Endothelial cell of umbilical vein (primary cell): ENCODE measurements at places on chromosomes 3 and 15. TPM values are rescaled to one million over a fixed set of nuclear protein-coding genes. Genes with fewer than 3 reads are reported as not detected.

- H3K27me3 ChIP-seq = peaks cover 2% of the 10 kb centered on the region
- H3K27ac ChIP-seq = no peak overlapping the region
- no peak overlapping the region for H3K4me3 ChIP-seq
- DNase-seq = no peak
- H3K36me3 ChIP-seq = no peaks in the 10 kb centered on the region
- no peaks in the 10 kb centered on the region for H3K4me1 ChIP-seq
These were observed 518.8 kb upstream of the ZNF385D start for GRCh38 chr3:22269831-22270230.

- no peaks in the 10 kb centered on the region for H3K27me3 ChIP-seq
- H3K36me3 ChIP-seq = peaks cover 37% of the 10 kb centered on the region
- DNase-seq = peak; percentile 10
These were observed 10.6 kb downstream of the PARP14 start for GRCh38 chr3:122691195-122691594.

DNA sequence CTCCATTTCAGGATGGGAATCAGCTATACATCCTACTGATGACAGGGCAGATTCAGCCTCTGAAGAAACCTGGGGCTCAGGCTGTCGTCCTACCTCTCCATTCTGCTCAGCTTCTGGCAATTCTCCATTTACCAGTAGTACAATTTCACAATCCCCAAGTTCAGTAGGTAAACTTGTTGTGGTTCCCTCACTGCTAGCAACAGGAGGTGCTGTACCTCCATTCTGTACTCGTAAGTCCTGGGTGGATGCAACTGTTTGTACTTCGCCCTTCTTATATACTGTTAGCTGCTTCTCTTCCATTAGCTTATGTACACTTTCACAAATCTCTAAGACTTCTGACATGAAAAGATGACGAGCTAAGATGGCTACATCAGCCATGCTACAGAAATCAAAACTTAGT, 11.6 kb downstream of the ZBTB11 start:
- H3K27ac ChIP-seq = no peak overlapping the region
- no peak overlapping the region for H3K4me3 ChIP-seq
- no peak for DNase-seq
- peaks cover 7% of the 10 kb centered on the region for H3K36me3 ChIP-seq
- H3K27me3 ChIP-seq = no peaks in the 10 kb centered on the region

The REC114 gene
- not detected in 2 replicates for total RNA-seq

- DNase-seq = no peak
- H3K36me3 ChIP-seq = no peaks in the 10 kb centered on the region
- H3K27me3 ChIP-seq = no peaks in the 10 kb centered on the region
- no peak overlapping the region for H3K27ac ChIP-seq
These were observed 6.9 kb downstream of the C3orf62 start for GRCh38 chr3:49270156-49270500.

GRCh38 chr3:57041674-57042073, 18.8 kb upstream of the SPATA12 start:
- no peak overlapping the region for H3K4me3 ChIP-seq
- DNase-seq = no peak
- H3K36me3 ChIP-seq = no peaks in the 10 kb centered on the region

- H3K27ac ChIP-seq = no peak overlapping the region
- H3K4me1 ChIP-seq = peaks cover 13% of the 10 kb centered on the region
- H3K27me3 ChIP-seq = no peaks in the 10 kb centered on the region
- H3K36me3 ChIP-seq = peaks cover 2% of the 10 kb centered on the region
These were observed 11.7 kb downstream of the LRRFIP2 start for GRCh38 chr3:37162501-37163245.

- peaks cover 9% of the 10 kb centered on the region for H3K27me3 ChIP-seq
- H3K27ac ChIP-seq = no peak overlapping the region
- H3K4me1 ChIP-seq = no peaks in the 10 kb centered on the region
These were observed 27.2 kb upstream of the VPS33B start for GRCh38 chr15:91049378-91050127.
